ENCODE measurements at places on chromosomes 6 and 20. TPM values are rescaled to one million over a fixed set of nuclear protein-coding genes. Genes with fewer than 3 reads are reported as not detected.

ATF6B gene
- 109 TPM for total RNA-seq

MYLK4 gene
- total RNA-seq, result 0.79 TPM

- no peaks in the 10 kb centered on the region for H3K4me1 ChIP-seq
- peak; percentile 26 for DNase-seq
- H3K36me3 ChIP-seq, result no peaks in the 10 kb centered on the region
- no peak overlapping the region for H3K4me3 ChIP-seq
- no peak overlapping the region for H3K27ac ChIP-seq
Measured at GRCh38 chr6:31042806-31043205, 32.5 kb downstream of the MUC22 start.

- H3K4me3 ChIP-seq, result peak overlapping the region; percentile 25
- no peaks in the 10 kb centered on the region for H3K36me3 ChIP-seq
- peak overlapping the region; percentile 27 for H3K27ac ChIP-seq
- peaks cover 3% of the 10 kb centered on the region for H3K27me3 ChIP-seq
- DNase-seq, result no peak
Measured at GRCh38 chr6:90285042-90285481, 11.6 kb downstream of the BACH2 start.

GRCh38 chr6:105839266-105839665, 246.9 kb upstream of the PRDM1 start:
- no peak for DNase-seq
- no peak overlapping the region for H3K27ac ChIP-seq
- no peaks in the 10 kb centered on the region for H3K27me3 ChIP-seq
- no peak overlapping the region for H3K4me3 ChIP-seq
- no peaks in the 10 kb centered on the region for H3K4me1 ChIP-seq
- no peaks in the 10 kb centered on the region for H3K36me3 ChIP-seq
